ENCODE measurements at places on chromosomes 5 and 9.

DNA sequence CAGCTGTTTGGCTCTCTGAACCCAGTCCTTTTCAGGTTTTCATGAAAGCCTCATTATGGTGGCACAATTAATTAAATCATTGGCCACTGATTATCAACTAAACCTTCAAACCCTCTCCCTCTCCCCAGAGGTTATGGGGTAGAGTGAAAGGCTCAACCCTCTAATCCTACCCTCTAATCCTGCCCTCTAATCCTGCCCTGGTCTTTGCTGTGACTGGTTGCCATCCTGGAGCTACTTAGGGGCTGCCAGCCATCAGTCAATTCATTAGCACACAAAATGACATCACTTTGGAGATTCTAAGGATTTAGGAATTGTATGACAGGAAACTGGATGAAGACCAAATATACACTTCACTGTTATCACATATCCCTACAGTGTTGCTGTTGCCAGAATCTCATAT, 36.1 kb downstream of the ANKS6 start:
- DNase-seq, result no peak

DNA sequence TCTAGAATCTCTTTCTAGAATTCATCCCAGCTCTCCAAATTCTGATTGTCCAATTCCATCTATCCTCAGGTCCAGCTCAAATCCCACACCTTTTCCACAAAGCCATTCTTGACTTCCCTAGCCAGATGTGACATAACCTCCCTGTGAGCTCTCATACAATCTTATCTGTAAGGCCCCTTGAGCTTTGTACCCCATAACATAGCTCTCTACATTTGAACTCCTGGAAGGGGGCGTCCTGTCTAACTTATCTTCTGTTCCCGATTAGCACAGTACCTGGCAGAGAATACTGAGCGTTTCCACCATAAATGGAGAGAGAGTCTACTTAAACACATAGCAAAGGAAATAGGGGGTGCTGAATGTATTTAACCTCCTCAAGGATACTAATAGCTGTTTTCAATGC, 251.6 kb upstream of the RGMB start:
- DNase-seq, result no peak

- no peak for DNase-seq
These were observed 935 bp upstream of the MSX2 start for GRCh38 chr5:174723315-174723978.

DNA sequence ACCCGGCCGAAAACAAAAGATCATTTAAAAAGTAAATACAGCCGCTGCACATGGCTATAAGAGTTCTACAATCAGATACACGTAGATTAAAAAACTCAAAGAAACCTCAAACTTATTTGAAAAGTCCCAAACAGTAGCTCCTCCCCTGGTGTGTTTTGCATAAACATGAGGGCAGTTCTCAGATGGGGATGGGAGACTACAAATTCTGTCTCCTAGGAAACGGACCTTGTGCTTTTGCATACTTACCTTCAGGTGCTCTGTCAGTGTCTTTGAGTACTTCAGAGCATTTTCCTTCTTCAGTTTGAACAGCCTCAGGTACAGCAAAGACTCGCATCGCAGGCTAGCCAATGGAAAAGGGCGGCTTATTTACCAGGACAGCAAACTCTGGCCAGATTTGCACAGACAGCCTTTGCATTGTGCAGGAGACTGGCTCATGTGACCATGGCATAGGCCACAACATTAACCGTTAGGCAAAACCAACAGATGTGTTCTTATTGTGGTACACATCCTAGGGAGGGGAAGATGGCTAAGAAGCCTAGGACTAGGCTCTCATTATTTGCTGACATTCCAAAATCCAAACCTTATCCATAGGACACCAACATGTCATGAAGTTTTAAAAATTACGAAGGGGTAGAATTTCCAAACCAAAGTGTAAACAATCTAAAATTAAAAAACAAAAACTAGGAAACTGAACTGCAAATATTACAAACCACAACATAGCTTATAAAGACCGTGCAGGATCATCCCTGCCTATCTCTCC, 12.8 kb downstream of the LEAP2 start:
- no peak for DNase-seq

DNA sequence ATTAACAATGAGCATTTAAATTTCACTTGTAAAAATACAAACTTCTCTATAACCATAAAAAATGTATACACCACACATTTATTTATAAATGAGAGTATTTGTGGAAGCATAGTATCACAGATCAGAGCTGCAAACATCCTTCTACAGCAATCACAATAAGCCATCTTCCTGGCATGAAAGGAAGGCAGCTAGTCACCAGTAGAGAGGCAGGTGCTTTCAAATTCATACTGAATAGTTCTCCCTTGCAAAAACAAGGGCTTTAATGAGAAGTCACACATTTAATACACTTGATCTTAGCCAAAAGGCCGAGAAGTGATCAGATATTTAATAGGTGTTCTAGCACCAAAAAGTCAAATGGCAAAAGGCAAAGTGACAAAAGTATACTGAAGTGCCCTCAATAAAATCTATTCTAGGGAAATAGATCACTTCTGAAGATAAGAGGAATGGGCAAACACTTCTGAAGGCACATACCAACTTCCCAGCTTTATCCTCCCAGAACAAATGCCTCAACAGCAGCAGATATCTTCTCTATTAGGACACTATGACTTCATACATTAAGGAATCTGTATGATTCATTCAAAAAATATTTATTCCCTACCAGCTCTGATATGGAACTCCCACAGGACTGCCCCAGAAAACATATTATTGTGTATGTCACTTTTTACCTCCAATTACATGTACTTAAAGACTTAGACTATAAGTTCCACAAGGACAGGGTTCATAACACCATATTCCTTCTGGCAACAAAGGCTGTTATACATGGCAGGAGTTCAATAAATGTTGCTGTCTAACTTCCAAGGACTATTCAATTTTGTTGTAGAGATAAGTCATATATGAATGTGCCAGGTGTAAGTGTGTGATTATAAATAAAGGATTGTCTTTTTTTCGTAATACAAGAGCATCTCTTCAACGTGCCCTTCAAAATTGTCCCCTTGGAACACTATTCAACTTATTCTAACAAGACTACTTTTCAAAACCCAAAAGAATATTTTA, 31.7 kb downstream of the MAPKAP1 start:
- peak; percentile 85 for DNase-seq

GRCh38 chr5:151531581-151531980, 59.5 kb downstream of the FAT2 start:
- no peak for DNase-seq

- DNase-seq, result no peak
These were observed 259.4 kb upstream of the VLDLR start for GRCh38 chr9:2362150-2362549.

DNA sequence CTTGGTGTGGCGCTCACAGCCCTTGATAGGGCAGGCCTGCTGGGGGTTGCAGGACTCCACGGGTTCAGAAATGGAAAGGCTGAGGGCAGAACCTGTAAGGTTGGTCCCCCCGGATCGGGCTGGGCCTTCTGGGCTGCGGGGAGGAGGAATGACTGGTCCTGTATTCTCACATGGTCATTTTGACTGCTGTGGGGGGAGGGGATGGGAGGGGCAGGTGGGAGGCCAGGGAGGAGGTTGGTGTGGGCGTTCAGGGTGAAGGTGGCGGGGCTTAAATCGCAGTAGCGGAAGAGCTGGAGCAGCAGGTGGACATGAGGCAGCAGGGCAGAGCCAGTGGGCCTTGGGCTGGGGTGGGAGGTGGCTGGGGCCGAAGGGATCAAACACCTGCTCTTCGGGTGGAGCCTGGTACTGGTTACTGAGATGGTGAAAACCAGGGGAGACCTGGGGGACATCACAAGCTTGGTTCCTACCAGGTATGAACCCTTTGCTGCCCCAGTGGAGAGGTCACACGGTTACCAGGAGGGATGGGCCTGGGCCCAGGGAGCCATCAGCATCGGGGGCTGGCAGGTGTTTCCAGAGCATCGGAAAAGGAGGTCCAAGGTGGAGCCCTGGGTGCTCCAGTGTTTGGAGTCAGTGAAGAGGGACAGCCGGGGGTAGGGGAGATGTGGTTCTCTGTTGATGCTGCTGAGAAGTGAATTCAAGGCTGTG, 1.8 kb downstream of the MRPS2 start:
- DNase-seq, result no peak

Data from fibroblast of upper back skin (primary cell).